CD14-positive monocyte (primary cell): ENCODE measurements at places on chromosomes 6 and 20.
A peak's percentile ranks its signal among the peaks of the same experiment; 100 is the strongest.

DNA sequence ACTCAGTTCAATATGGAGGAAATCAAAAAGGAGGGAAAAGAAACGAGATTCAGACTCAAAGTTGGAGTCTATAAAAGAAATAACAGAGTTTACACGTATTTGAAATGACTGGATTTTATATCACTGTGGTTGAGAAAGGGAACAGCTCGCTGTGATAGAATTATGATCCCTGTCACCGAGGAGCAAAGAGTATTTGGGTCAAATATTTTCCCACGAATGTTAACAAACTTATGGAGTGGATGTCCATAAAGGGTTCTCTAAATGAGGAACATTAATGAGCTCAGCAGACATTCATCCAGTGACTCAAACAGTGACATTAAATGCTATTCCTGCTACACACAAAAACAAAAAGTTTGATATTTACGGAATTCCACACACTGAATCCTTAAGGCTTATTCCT is 57.9 kb downstream of the FHL5 start:
- no peak for DNase-seq

GRCh38 chr20:31841928-31842327 is 3.5 kb downstream of the FOXS1 start:
- no peak for DNase-seq

DNA sequence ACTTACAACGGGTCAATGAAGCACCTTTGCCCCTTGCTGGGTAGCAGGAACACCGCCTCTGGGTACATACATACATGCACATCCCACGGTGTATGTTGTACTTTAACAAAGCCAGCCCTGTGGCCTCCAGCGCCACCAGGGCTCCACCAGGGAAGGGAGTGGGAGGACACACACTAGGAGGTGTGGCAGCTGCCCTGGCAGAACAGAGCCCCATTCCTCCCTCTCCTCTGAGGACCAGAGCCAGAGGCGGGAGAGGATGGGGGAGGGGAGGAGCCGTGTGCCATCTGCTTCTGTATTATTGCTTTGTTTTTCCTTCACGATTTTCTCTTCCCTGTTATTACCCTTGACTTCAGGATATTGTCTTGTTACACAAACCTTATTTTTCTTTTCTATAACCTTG is 105.8 kb upstream of the TRAF3IP2 start:
- no peak for DNase-seq

DNA sequence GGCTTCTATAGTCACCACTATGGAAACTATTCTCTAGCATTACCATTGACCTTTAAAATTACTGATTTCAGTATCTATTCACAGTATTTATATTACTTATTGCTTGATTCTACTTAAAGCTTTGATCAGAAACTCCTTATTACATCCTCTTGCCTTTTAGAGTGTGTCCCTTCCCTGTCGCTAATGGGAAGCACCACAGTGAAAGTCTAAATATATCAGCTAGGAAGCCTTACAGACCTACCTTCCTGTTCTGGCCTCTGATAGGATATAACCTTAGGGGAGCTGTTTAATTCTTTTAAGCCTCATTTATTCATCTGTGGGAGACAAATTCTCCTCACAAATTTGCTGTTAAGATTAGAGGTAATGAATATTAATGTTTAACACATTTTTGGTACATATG is 122.7 kb downstream of the ADGRB3 start:
- DNase-seq = no peak

DNA sequence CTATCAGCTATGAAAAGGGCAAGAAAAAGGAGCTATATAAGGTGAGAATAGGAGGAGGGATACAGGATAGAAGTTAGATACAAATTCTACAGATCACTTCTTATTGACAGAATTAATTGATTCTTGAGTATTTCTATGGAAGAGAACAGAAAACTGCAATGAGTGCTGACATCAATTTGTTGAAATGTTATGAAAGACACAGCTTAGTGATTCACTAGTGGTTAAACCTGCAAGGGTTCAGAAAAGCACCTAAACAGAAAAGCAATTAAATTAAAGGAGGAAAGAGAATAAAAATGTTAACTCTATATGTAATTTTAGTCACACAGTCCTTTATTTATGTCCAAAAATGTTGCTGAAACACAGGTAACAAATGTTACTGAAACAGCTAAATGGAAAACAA is 254.4 kb upstream of the RUNX2 start:
- no peak for DNase-seq

DNA sequence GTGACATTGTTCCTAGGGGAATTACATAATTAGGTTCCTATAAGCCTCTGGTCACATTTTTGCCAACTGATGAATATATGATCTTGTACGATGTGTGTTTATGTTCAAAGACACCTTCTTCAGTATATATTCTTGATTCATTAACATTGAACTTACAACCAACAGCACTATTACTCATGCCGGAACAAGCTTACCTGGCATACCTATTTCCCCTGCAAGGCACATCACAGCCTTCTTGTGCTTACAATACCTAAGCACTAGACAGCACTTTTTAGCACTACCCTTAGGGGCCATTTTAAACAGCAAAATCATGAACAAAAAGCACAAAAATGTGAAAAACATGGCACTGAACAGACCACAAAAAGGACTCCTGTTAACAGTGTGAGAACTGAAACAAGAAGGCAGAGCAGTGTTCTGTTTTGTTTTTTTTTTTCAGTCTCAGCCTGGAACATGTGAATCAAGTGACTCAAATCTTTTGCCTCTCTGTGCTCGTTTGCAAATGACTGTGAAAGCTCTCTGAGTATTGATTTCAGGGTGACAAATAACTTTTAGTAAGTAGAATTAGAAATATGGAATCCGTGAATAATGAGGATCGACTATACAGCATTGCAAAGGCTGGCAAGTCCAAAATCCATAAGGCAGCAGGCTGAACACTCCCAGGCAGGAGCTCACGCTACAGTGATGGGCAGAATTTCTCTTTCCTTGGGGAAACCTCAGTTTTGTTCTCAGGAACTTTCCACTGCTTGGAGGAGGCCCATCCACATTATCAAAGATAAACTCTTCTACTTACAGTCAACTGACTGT is 102.3 kb upstream of the TSHZ2 start:
- no peak for DNase-seq

GRCh38 chr6:53744321-53744720 is 50.5 kb upstream of the LRRC1 start:
- no peak for DNase-seq

GRCh38 chr6:32906539-32906938 is 34.3 kb downstream of the HLA-DMB start:
- no peak for DNase-seq

GRCh38 chr6:148831531-148831930 is 84.7 kb downstream of the UST start:
- no peak for DNase-seq

DNA sequence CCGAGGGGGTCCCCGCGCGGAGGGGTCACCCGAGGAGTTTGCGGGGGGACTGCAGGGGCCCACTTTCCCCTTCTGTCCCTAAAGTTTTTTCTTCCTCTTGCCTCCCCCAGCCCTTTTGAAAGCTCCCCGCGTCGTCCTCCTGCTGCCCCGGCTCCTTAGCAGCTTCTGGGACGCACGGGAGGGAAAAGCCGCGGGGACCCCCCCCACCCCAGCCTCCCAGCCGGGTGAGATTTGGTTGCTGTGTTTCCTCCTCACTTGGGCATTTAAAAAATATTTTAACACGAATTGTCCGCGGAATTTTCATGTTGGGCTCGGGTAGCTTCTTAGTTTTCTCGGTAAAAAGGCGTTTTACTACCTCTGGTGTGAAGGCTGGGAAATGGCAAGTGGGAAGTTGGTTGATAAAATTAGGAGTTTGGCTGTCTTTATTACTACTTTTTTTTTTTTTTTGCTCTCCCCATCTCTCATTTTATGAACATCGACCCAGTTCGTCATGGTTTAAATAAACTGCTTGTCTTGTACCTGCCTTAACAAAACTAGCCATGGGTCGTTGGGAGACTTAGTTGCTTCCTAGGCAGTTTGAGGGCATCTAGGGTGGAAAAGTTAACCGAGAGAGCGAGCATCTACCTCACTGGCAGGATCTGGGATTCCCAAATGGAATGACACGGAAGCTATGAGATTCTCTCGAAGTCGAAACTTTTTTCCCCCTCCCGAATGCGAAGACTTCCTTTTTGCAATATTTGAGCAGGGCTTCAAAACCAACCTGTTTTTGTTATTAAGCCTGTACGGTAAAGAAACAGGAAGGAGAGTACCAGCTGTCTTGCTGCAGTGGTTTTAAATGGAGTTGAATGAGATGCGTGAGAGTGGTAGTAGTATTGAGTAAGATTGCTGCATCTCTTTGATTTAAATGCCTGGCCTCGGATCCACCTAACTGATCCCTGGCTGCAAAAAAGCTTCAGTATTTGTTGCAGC is 868 bp downstream of the NCOA3 start:
- peak; percentile 83 for DNase-seq

- DNase-seq = no peak
Observed at GRCh38 chr6:157029980-157030690, 253.0 kb downstream of the ARID1B start.

- DNase-seq = no peak
Observed at GRCh38 chr20:25129428-25129827, 47.5 kb upstream of the VSX1 start.

- DNase-seq = no peak
Observed at GRCh38 chr20:61382194-61382593, 130.1 kb downstream of the CDH4 start.

GRCh38 chr6:46138281-46138680 is 8.5 kb downstream of the ENPP4 start:
- no peak for DNase-seq

DNA sequence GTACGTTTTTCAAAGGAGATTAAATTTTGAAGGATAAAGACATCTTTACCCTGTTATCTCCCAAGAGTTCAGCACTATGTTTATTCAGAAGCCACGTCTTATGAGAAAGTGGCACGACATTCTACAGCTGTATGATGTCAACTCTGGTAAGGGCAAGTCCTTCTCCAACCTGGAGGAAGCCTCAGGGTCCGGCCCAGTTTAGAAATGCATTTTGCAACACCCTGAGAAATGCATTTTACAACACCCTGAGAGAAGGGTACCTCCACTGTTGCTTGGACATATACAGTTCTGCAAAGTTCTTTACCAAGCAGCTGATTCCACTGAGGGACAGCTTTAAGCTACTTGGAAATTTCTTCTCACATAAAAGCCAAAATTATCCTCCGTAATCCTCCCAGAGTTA is 17.5 kb downstream of the NAPB start:
- no peak for DNase-seq

DNA sequence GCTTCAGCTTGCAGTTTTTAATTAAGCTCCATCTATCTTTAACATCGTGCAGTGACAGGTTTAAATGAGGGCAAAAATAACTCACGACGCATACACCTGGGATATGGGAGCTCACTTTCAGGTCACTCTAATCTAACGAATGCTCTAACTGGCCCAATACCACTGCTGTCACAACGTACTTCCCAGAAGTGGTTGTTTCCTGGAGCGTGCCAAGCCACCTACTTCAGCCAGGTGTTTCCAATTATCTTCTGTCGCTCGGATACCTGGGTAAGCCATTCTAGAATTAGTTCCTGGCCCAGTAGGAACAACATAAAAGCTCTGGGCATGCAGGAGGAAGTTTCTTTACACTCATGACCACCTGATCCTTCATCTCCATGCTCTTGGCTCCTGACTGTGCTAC is 147.4 kb downstream of the FOXC1 start:
- DNase-seq = no peak

DNA sequence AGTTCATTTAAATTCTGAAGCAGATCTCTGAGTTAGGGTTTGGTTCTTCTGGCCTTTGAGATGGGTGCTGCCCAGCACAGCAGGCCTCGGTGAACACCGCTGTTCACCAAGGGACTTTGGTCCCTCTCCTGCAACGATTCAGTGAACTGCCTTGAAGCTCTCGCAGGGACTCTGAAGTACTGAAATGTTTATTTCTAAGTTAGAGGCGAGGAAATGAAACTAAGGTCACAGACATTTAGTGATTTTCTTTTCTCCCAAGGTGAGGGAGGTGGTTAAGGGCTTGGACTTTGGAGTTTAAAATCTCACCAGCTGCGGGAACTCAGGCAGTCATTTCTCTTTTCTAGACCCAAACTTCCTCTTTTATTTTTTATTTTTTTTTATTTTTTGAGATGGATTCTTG is 26.2 kb downstream of the E2F3 start:
- DNase-seq = no peak
